ENCODE measurements at places on chromosomes 2 and 18.

DNA sequence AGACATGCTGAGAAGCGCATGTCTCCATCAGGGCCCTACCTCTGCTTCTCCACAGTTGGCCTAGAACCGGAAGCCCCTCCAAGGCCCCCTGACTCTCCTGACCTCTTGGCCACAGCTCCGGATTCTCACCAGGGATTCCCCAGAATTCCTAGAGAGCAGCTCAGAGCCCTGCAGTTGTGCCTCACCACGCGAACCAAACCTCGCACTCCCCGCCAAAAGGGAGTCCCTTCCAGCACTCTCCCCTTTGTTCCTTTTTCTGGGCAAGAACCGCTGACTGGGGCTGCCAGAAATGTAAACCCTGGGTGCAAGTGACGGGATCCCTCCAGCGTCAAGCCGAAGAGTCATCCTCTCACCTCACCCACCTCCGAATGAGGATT is 36.7 kb downstream of the AFF3 start:
- no peak for DNase-seq

GRCh38 chr2:47899915-47900816 is 6.1 kb downstream of the FBXO11 start:
- no peak for DNase-seq

- DNase-seq: no peak
Measured at GRCh38 chr2:74849228-74849892, 15.4 kb downstream of the HK2 start.

- DNase-seq: peak; percentile 71
Measured at GRCh38 chr2:237421542-237422116, 7.7 kb upstream of the COL6A3 start.

- no peak for DNase-seq
Measured at GRCh38 chr2:120656273-120656950, 79.3 kb upstream of the GLI2 start.

DNA sequence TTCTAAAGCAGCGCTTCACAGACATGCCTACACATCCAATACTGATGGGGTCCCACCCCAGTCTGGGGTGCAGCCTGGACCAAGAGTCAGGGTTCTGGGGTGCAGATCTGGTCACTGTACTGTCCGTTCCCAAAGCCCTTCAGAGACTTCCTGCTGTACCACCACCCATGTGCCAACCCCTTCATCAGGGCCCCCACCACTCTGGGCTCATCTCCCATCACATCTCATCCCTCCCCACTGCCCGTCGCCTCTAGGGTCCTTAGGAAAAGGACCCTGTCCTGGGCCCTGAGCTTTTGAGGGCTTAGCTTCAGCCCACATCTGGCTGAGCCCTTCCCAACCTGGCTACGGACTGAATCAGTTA is 37.9 kb upstream of the ID2 start:
- no peak for DNase-seq

DNA sequence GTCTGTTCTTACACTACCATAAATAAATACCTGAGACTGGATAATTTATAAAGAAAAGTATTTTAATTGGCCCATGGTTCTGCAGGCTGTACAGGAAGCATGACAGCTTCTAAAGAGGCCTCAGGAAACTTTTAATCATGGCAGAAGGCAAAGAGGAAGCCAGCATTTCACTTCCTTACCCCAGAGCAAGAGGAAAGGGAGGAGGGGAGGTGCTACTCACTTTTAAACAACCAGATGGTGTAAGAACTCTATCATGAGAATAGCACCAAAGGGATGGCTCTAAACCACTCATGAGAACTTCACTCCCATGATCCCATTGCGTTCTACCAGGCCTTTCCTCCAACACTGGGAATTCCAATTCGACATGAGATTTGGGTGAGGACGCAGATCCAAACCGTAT is 344.4 kb upstream of the SLC39A10 start:
- DNase-seq: no peak

GRCh38 chr2:24725956-24726355 is 67.2 kb downstream of the PTRHD1 start:
- DNase-seq: no peak

GRCh38 chr2:30371028-30371689 is 75.9 kb upstream of the LCLAT1 start:
- no peak for DNase-seq

DNA sequence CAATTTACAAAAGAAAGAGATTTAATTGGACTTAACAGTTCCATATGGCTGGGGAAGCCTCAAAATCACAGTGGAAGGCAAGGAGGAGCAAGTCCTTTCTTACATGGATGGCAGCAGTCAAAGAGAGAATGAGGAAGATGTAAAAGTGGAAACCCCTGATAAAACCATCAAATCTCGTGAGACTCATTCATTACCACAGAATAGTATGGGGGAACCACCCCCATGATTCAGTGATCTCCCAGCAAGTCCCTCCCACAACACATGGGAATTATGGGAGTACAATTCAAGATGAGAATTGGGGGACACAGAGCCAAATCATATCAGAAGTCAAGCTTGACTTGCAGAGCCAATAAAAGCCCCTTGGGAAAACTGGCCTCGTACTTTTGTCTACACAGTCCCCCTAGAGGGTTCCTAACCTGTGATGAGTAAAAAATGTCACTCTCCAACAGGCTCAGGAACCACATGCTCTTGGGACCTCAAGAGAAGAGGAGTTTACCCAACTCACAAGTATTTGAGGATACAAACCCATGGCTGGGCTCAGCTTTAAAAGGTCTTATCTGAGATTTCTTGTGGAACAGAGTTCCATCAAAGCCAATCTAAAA is 11.2 kb upstream of the INPP4A start:
- DNase-seq: no peak

DNA sequence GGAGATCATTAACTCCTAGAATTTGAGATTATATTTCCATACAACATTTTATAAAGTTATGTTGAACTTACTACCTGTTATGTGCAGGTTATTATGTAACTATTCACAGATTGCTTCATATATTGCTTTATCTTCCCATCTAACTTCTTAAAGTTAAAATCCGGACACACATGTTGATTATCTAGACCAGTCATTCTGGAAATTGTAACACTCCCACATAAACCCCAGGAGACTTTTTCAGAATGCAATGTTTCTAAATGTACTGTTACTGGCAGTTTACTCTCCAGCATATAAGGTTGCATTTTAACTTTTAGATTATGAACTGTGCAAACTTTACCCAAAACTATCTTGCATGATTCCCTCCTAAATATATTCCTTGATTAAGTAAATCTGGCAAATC is 70.5 kb upstream of the FAM117B start:
- DNase-seq: no peak

- no peak for DNase-seq
Measured at GRCh38 chr2:212968284-212969081, 182.9 kb downstream of the IKZF2 start.

- DNase-seq: peak; percentile 72
Measured at GRCh38 chr2:234245945-234246344, 195.4 kb downstream of the SPP2 start.

GRCh38 chr2:2664989-2665833 is 334.1 kb upstream of the MYT1L start:
- peak; percentile 3 for DNase-seq

GRCh38 chr2:95012881-95013550 is 12.5 kb upstream of the MAL start:
- DNase-seq: peak; percentile 14

DNA sequence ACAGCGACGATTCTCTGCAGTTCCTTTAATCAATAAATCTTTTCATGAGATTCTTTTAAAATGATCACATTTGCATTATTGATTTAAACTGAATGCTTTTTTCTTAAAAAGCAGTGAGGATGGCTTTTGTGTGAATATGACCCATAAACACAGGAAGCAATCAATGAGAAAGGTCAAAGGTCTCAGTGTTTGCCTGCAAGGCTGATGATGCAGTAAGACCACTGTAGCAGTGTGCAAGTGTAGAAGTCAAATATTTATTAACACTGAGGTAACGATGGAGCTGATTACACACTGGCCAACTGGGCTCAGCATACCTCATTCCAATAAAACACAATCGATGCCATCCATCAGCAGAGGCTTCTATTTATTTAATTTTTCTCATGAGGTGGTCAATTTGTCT is 633.5 kb downstream of the DCDC2C start:
- no peak for DNase-seq

DNA sequence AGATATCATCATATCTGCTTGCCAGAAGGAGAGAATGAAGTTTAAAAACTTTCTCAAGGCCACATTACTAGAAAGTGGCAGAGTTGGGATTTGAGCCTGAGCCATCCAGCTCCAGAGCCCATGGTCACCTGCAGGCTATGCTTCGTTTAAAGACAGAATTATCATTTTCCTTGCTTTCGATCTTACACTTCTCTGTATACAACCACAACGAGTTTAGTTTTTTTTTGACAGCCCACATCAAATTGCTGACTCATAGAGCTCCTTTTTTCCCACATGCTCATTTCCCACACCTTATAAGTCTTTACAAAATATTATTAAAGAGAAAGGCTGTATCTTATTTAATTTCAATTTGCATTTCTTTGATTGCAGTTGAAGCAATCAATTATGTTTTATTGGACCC is 6.5 kb downstream of the PLEK start:
- DNase-seq: no peak

- no peak for DNase-seq
Measured at GRCh38 chr2:152486737-152487400, 151.9 kb downstream of the FMNL2 start.

GRCh38 chr18:58453913-58454317 is 175.0 kb downstream of the ALPK2 start:
- no peak for DNase-seq

- no peak for DNase-seq
Measured at GRCh38 chr2:105519516-105519915, 120.7 kb upstream of the FHL2 start.
